ENCODE measurements at places on chromosomes 2 and 18.

GRCh38 chr2:239991689-239992314, 33.3 kb downstream of the NDUFA10 start:
- no peak for DNase-seq

- no peak for DNase-seq
These were observed 604.8 kb downstream of the CPS1 start for GRCh38 chr2:211161236-211161635.

- no peak for DNase-seq
These were observed 81.7 kb downstream of the COL4A4 start for GRCh38 chr2:227082286-227082685.

GRCh38 chr18:67670024-67670543, 153.6 kb upstream of the DSEL start:
- DNase-seq: no peak

DNA sequence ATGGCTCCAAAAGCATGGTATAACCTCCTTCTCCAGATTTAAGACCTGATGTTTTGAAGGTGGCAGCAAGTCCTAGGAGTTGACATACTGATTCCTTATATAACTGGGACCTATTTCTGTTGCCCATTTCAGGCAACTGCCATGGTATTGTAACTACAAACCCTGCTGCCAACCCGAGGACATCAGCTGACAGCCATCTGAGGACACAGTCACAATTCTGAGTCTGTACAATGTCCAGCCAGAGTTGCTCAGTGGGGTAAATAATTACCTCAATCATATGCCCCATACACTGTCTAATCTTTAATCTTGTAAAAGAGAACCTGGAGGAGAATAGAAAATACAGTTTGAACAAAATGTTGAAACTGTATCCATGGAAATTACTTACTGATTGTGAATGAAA, 8.7 kb upstream of the GAREM2 start:
- peak; percentile 29 for DNase-seq

GRCh38 chr2:21228041-21228895, 104.5 kb downstream of the TDRD15 start:
- DNase-seq: no peak

DNA sequence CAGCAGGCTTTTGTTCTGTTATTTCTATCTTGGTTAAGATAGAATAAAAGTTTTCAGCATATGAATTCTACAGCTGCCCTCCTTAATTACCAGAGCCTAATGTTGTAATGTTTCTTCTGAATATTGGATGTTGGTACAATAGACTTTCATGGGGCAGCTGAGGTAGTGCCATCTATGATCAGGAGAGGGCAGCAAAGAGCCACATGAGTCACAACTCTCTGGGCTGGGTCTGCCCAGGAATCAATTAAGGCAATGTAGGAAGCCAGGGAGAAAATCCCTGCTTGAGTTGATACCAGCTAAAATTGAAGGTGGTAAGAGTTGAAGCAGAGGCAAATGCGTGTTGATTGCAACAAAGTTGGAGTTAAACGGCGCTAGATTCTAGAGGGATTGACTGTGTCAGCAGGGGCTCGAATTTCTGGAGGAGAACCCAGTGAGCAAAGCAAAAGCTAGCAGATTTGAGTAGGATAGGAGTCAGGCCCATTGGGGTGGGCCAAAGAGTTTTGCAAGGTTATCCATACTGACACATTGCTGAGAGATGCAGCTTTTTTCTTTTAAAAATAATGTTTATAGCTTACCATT, 10.6 kb upstream of the MC5R start:
- peak; percentile 13 for DNase-seq

- no peak for DNase-seq
These were observed 377.4 kb upstream of the CRIM1 start for GRCh38 chr2:35978218-35978617.

- no peak for DNase-seq
These were observed 28.9 kb downstream of the ZNF532 start for GRCh38 chr18:58893388-58894099.

DNA sequence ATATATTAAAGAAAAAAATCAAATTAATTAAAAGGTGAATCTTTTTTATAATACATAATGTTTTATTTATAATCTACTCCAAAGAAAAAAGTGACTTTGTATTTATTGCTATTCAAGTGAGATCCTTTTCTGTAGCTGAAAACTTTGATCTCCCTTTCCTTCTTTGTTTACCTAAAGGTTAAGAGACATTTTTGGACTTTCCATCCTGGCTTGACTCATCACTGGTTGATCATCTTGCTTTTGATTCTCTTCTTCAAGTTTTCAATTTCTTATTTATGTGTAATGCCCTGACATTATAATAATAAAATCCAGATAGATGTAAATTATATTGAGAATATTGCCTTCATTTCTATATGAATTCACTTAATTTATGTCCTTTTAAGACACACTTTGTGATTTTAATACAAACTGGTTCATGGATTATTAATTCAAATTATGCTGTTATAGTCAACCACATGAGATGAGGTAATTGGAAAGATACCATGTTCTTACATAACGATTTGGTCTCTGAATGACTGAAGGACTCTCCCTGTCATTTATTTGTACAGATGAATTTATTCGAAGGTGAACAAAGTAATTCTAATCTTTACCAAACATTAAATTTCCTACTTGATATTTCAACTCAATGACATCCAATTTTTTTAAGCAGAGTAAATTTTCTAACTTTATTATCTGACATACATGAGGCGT, 184.4 kb downstream of the TGIF1 start:
- no peak for DNase-seq

- no peak for DNase-seq
These were observed 379.1 kb downstream of the MEIS1 start for GRCh38 chr2:66813976-66814375.

- DNase-seq: no peak
These were observed 89.6 kb downstream of the MCFD2 start for GRCh38 chr2:46825939-46826568.

- DNase-seq: no peak
These were observed 3.1 kb upstream of the GMPPA start for GRCh38 chr2:219495531-219496122.

DNA sequence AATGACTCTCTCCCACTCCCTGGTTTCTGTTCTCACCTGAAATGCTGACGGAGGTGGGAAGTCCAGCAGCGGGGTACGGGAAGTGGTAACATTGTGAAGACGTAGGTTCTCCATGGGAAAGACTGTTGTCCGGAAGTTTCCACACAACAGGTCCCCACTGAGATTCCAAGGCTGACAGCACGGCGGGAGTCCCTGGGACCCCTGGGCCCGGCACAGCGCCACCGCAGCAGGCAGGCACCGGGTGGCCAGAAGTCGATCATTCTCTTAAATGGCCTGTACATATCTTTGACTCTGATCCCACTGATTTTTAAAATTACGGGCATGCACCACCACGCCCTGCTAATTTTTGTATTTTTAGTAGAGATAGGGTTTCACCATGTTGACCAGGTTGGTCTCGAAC, 201.0 kb upstream of the SALL3 start:
- no peak for DNase-seq

DNA sequence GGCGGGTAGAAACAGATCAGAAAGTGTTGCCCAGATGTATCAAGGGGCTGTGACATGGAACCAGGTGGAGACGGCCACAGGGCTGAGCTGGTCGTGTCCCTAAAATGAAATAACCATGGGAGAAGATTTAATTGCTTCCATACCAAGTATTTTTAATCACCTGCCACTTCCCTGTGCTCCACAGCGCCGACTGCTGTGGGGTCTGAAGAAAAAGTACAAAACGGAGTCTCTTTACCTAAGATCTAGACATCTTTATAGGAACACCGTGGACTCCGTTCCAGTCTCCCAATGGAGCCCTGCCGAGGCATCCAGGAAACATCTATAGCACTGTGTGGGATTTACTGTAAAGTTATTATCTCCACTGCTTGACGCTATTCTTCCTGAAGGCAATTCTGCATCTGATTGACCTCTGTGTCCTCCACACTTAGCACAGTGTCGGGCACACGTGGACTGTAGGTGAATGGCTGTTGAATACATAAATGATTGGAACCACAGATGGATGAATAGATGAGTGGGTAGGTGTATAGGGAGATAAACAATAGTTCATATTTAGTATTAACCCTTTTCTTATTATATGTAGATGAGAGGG, 21.6 kb upstream of the GYPC start:
- DNase-seq: no peak

- DNase-seq: peak; percentile 24
These were observed 42.7 kb upstream of the ZFP36L2 start for GRCh38 chr2:43269074-43269572.

DNA sequence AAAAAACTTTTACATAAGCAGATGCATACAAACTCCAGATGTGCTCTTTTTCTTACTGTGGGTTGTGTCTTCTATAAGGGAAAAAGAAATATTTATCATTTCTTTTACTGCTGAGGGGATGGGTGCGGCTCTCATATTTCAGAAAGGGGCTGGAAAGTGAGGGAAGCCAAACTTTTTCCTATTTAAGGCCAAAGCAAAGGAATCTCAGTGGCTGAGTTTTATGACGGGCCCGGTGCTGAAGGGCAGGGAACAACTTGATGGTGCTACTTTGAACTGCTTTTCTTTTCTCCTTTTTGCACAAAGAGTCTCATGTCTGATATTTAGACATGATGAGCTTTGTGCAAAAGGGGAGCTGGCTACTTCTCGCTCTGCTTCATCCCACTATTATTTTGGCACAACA, at the start of gene COL3A1:
Gene COL3A1 (plus strand): TSS at position 210 of the 400 bp plus-strand sequence. CDS start 117 bp downstream, at position 327.
- DNase-seq: no peak

DNA sequence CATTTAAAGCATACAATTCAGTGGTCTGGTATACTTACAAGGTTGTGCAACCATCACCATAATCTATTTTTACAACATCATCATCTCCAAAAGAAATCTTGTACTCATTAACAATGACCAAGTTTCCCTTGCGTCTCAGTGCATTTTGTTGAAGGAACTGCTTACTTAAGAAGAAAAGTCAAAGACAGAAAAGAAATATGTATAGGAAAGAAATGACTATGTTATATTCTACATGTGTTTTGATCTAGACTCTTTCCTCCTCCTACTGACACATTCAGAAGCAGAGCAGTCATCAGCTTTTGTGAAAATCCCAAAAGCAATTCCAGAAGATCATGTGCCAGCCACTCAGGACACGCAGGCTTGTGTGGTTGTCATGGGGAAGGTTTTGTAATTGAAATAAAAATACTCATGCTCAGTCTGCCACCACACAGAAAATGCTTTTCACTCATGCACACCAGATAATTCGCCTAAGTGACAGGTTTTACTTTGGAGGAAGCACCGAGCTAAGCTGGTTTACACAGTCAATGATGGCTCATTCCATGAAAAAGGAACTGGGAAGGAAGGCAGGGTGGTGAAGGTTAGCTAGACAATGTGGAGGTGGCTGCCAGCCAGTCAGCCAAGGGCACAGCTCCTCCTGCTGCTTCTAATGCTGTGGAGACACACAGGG, 158.5 kb upstream of the REV1 start:
- no peak for DNase-seq

GRCh38 chr2:164495491-164496223, 125.6 kb downstream of the GRB14 start:
- DNase-seq: no peak

DNA sequence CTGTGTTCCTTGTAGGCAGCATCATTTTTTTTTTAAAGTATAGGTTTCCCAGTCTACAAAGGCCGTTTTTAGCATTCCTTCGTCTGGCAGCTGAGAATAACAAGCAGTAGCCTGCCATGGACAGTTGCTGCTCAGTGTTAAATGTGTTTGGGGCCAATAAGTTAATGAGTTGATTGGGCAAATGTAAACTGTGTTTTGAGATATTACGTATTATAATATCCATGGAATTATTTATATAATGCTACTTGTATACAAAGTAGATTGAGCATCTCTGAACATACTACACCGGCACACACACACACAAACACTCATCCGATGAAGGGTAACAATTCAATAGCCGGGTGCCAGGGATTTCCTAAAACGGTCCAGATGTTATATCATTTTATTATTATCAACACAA, 97.2 kb downstream of the IRS1 start:
- DNase-seq: no peak
